ENCODE measurements at places on chromosomes 5 and 9.
A peak's percentile ranks its signal among the peaks of the same experiment; 100 is the strongest.

- no peak for DNase-seq
These were observed 21.6 kb downstream of the LNPEP start for GRCh38 chr5:96957254-96958049.

- peak; percentile 72 for DNase-seq
These were observed 38.0 kb downstream of the RAPGEF1 start for GRCh38 chr9:131701789-131702337.

DNA sequence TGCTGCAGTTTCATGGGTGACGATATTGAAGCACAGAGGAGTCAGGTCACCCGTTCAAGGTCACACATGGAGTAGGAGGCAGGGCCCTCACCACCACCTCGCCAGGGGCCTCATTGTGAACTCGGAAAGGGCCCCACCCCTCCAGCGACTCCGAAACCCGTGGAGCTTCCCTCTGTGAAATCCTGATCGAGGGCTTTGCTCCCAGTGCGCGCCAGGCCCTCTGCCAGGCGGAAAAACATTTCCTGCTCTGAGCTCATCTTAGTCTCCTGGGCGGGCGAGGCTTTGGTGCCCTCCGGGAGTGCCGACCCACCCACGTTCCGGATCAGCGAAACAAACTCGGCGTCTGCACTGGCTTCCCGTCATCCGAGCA is 75.0 kb upstream of the FCN1 start:
- no peak for DNase-seq

DNA sequence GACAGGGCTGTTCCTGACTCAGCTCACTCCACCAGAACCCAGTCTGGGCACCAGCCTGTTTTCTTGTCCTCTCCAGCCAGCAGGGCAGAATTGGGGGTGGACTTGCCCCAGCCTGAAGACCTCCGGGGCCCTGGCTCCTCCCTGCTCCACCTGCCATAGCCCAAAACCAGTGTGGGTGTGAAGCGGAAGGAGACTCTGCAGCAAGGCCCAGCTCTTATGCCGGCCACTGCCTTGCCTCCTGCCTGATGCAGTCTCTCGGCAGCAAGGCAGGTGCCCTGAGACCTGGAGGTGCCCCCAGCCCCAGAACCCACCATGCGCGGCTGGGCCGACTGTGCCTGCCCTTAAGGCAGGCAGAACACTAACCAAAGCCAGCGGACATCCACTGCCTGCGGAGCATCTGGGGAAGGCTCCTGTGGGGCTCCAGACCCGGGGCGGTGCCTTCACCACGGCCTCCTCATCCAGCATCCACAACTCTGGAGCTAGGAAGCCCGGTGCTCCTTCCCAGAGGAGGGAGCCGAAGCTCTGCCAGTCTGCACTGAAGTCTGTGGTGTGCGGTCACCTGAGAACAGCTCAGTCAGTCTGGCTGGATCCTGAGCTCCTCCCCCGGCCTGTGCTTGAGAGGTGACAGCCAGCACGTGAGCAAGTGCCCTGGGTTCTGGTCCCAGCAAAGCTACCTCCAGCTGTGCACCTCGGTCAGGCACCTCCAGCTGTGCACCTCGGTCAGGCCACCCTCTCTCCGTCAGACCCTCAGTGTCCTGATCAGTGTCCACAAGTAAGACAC is 116.7 kb downstream of the ADAMTS2 start:
- no peak for DNase-seq

DNA sequence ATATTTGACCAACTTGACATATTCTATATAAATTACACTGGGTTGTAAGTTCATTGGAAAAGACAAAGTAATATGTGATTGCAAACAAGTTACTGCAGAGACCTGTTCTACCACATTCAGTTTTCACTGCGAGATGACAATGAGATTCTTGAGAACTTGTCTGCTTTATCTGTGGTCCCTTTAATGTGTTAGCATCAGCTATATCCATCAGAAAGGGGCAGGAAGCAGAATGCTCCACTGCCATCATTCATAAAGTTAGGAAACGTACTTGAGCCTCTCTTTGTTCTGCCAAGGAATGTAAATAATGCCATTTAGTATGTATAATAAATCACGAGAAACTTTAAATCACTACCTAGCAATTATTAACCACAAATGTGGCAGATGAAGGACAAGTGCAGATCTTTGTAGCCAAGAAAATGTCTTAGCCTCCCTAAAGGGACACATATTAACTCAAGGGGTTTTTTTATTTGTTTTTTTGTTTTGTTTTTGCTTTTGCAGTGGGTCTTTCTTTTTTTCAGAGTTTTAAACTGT is 59.4 kb downstream of the GIN1 start:
- no peak for DNase-seq

- peak; percentile 54 for DNase-seq
These were observed 982.1 kb downstream of the DTWD2 start for GRCh38 chr5:118006219-118006618.

DNA sequence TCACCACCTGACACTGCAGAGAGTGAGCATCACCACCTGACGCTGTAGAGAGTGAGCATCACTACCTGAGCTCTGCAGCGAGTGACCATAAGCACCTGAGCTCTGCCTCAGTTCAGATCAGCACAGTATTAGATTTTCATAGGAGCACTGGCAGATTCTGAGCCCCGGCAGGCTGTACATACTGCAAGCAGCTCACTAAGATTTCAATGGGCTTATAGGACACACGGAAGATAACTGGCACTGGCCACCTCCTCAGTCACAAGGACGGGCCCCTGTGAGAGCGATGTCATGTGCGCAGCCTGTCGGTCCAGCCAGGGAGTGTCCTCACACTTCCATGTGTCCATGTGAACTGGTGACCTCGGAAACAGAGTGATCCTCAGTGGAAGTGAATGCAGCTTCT is 153.5 kb upstream of the IRX2 start:
- DNase-seq, result no peak

- DNase-seq, result no peak
These were observed 62.0 kb upstream of the PHF24 start for GRCh38 chr9:34896112-34896511.

DNA sequence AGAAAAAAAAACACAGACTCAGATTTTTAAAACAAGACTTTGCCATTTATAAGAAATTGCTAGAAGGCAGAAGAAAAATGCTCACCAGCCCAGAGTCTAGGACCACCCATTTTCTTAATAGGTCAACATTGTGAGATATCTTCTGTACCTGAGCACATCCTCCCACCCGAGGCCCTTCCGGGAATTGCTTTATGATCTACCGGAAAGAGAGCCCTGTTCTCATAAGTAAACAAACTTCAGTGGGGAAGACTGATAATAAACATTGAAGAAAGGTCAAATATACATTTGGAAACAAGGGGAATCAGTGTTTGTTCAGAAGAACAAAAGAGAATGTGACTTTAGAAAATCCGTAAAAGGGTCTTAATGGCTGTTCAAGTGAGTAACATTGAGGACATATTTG is 44.4 kb downstream of the PRKACG start:
- no peak for DNase-seq

- peak; percentile 31 for DNase-seq
These were observed 124.7 kb downstream of the ALDH1A1 start for GRCh38 chr9:72827950-72828731.

GRCh38 chr9:36597412-36598178 is 24.9 kb downstream of the MELK start:
- DNase-seq, result peak; percentile 58

- no peak for DNase-seq
These were observed 34.3 kb downstream of the PCA3 start for GRCh38 chr9:76798527-76798926.

DNA sequence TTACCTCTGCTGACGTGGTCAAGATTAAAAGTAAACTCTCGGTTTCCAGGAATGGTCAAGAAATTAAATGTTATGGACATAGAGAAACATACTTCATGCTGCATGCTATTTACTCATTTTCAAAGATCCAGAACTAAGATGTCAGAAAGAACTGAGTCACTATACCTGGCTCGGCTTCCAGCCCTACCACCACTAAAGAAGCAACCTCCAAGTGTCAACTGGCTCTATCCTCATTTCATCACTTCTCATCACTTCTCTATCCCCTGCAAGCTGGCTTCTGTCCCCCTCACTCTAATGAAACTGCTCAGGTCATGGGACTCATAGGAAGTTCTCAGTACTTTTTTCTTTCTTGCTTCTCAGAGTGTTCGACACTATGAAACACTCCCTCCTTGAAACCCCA is 116.2 kb downstream of the CDK5RAP2 start:
- no peak for DNase-seq

- DNase-seq, result no peak
These were observed 1.1 kb upstream of the SPIN1 start for GRCh38 chr9:88387036-88387551.

DNA sequence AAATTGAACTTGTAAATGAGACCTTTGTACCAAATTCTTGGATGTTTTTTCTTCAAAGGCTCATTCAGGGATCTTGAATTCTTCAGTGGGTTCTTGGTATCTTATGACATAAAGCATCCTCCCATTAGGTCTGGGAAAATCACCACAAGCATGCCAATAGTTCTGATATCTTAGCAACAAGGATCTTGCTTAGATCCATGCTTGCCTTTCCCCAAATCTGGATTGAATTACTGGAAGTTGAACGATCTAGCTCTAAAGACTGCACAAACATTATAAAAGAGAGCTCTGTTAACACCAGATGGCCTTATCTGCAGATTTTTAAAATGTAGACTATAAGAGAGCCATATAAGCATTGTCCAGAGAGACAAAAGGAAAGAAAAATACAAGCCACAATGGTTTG is 266.3 kb downstream of the RAB3C start:
- DNase-seq, result peak; percentile 19

GRCh38 chr9:76716085-76716672 is 48.1 kb upstream of the PCA3 start:
- DNase-seq, result no peak

GRCh38 chr5:41761663-41762062 is 108.6 kb downstream of the OXCT1 start:
- no peak for DNase-seq

- no peak for DNase-seq
These were observed 25.8 kb downstream of the NADK2 start for GRCh38 chr5:36215910-36216309.

GRCh38 chr5:142529626-142530278 is 156.1 kb downstream of the FGF1 start:
- peak; percentile 33 for DNase-seq

- peak; percentile 2 for DNase-seq
These were observed 632.7 kb downstream of the TLR4 start for GRCh38 chr9:118336943-118337330.

DNA sequence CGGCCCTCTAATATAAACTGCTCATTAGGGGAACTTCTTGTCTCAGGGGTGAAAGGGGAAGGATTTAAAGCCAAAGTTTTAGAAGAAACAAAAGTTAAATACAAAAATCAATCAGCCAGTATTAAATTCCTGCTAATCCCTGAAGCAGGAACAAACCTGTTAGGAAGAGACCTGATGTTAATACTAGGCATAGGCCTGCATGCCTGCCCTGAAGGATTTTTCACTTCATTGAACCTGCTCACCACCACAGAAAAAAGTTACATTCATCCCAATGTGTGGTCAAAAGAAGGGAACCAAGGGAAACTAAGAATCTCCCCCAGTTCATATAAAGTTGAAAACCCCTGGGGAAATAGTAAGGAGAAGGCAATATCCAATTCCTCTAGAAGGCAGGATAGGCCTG is 9.4 kb upstream of the RNF180 start:
- no peak for DNase-seq

- DNase-seq, result no peak
These were observed 14.8 kb downstream of the RBM27 start for GRCh38 chr5:146218168-146218567.

DNA sequence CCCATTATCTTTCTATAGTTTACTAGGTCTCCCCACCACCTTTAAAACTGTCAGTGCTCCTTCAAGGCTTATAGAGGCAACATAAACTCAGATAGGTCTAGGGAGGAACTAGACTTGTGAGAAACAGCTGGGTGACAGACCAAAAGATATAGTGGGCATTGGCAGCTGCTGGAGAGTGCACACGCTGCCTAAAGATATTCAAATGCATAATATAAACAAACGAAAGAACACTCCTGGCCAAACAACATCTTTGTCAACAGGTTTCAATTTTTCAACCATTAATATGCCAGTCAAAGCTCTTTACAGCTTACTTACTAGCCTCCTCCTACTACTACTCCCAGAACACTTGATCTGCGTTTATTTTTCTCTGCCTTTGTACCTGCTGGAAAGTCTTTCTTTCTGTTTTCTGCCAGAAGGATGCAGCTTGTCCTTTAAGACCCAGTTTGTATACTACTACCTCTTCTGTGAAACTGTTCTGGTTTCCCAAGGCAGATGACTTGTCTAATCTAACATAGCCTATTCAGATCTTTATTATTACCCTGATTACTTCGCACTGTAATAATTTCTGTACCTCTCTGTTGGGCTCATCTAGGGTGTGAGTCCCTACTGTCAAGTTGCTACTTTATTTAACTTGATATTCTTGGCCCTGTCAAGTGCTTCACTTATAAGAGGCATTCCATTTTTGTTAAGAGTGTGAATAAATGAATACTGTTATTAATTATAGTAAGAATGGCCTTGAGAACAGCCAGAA is 14.3 kb downstream of the KDM3B start:
- no peak for DNase-seq

DNA sequence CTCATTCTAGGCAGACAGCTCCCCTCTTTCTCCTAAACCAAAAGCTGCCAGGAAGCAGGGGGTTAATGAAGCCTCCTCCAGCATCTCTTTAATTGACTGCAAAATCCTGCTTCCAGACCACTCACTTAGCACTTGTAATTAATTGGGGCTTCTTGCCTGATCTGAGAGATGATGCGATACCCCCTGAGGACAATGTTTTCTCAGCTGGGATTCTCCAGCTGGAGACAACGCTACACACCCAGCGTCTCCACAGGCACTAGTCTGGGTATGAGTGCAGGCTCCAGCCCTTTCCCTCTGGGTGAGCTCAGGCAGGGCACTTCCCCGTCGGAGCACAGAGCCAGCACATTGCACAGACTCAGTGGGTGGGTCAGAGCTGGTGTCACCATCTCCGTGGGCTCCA is 16.1 kb downstream of the CPLX2 start:
- no peak for DNase-seq

DNA sequence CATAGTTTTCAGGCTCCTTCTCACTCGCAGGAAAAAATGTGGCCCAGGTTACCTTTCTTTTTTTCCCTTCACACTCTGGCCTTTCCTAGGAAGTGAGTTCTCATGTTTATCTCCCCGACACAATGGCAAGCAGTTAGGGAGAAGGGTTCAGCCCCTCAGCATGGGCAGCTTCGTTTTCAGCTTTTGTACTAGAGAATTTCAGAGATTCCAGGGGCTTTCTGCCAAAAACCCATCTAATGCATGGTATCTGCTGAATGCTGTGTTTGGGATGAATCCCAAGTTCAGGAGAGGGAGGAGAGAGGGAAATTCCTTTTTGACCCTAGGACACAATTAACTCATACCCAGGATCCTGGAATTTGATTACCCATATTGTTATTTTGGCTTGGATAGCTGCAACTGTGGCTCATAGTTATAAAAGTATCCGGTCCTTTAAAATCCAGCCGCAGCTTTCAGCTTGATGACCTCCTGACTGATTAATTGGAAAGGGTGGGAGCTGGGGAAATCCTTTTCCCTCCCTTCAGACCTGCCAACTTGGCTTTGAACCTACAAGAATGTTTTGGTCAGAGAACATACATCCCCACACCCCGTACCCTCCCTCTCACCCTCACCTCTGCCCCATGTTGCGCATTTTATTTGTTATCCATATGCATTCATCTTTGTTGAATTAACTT is 78.4 kb downstream of the TMEM252 start:
- DNase-seq, result peak; percentile 35

- no peak for DNase-seq
These were observed 138.8 kb upstream of the NFIL3 start for GRCh38 chr9:91562416-91562815.

Data from fibroblast of skin of scalp (primary cell).